ENCODE measurements at places on chromosomes 11 and 22.

DNA sequence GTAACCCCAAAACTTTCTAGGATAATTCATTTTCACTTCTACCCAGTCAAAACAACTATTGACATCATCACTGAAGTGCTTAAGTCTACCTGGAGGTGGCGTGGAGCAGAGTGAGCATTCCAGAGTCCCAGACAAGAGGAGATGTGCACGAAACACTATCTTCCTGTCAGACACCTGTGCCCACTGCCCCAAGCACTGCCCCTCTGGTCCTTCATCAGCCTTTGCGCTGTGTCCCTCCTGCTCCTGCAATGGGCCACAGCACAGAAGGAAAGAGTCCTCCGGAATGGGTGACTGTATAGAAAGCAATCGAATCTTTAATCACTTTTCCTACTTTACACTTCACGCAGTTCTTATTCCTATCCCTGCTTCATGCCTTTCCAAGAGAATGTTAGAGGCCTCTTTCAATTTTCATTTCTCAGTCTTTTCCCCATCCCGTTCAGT is 512 bp upstream of the GRIA4 start:
- no peak for DNase-seq

- DNase-seq: no peak
These were observed 702.6 kb downstream of the KCNA4 start for GRCh38 chr11:29314211-29314610.

GRCh38 chr11:12687216-12687623 is 13.0 kb downstream of the TEAD1 start:
- DNase-seq: no peak

DNA sequence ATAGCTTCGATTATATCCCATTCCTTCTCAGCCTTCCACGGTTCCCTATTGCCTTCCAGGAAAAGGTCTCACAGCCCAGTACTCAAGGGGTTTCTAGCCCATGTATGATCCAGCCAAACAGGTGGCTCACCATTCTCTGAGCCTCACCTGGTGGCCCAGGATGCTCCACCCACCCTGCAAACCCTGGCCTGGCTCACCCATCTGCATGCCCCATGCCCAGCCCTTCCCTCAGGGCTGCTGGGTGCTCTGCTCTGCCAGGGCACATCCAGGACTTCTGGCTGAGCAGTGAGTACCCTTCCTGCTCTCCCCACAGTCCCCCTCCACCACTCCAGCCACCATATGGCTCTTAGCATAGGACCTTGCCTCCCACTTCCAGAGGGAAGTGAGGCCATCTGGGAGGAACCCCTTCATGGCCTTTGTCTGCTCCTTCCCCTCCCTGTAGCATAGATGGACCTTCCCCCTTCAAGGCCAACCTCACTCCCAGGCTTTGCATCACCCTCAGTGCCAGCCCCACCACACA is 5.8 kb upstream of the RCOR2 start:
- DNase-seq: no peak

DNA sequence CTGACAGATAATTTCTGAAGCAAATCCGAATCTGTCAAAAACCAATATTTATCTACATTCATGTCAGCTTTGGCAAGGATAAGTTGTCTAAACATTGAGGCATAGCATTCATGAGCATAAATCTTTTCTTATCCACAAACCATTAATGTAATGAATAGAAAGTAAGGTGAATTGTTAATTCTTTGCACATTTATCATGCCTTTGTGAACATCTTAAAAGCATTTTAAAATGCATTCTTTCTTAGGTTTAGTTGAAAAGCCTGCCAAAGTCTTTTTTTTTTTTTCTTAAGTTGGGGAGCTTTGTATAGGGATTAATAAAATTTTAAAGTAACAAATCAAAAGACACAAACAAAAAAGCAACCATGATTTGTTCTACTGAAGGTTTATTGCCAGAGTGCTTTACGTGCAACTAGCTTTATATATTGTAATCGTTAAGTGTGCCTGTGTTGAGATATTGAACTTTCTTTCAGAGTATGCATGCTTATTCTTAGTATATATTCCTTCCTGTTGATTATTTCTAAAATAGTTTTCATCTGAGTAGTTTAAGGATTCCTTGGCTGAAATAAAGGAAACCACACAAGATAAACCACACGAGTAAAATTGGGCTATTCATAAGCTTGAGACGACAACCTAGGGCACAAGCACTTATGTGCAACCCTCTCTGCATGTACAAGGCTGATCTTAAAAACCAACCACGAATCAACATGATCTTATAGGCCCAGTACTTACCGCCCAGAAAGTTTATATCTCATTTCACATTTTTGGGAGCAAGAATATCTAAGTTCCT is 1110.9 kb upstream of the CNTN5 start:
- DNase-seq: no peak

DNA sequence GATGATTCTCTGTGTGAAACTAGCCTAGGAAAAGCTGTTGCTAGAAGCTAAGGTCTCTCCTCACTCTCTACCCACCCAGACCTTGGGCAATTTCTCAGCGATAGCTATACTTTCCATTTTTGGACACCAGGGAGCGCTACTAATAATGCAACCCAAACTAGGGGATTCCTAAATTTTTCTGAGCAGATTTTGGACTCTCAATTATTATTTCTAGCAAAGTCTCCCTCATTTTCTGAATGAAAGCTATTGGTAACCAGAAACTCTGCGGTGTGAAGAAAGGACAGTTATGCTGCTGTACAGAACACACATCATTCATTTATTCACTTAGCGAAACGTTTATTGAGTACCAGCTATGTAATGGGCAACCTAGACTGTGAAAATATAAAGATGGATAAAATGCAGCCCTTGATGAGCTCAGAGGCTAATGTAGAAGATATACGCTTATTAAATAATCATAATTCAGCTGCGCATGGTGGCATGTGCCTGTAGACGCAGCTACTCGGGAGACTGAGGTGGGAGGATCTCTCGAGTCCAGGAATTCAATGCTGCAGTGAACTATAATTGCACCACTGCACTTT is 6.1 kb upstream of the STIM1 start:
- peak; percentile 79 for DNase-seq

DNA sequence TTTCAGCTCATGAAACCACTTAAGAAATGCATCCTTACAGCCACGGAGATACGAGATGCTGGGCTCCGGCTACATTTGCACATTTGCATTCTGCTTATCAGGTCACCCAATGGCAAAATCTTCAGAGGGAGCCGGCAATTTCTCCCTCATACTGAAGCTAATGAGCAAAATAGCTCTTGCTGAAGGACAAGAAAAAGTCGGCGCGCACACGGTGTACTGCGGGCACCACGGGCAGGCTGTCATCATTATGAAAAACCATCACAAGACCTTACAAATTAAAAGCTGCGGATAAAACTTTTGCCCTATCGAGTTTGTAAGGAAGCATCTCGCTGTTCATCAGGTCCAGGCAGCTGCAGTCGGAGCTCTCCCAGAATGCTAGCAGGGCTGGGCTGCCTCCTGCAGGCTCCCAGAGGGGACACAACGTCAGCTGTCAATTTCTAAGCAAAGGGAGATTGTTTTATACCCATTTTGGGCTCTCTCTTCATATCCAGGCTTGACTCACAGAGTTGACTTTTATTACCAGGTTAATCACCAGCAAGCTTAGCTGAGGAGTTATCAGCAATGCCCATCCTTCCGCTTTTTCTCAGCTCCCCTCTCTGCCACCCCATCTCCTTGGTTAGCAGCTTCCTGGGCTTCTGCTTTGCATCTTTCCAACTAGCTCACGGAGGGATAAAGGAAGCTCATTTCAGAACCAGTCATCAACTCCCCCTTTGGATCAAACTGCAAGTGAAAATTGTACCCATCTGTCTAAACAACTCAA is 375.1 kb downstream of the OPCML start:
- no peak for DNase-seq

DNA sequence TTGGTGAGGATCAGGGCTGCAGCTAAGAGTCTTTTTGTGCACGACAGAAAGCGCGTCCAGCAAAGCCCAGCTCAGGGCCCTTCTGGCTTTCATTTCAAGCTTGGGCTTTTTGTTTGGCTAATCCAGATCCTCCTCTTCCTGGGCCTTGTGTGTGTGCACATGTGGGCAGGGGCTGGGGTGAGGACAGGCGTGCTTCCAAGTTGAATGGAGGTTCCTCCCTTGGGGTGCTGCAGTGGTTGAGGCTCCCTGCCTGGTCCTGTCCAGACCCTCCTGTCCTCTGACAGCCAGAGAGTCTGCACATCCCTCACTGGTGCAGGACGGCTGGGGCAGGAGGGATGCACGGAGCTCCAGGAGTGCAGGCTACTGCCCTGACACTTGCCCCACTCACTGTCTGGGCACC is 62.0 kb upstream of the NECTIN1 start:
- DNase-seq: no peak

- no peak for DNase-seq
These were observed 32.5 kb upstream of the IZUMO1R start for GRCh38 chr11:94271885-94272372.

- no peak for DNase-seq
These were observed 701.8 kb downstream of the NTM start for GRCh38 chr11:132072044-132072857.

DNA sequence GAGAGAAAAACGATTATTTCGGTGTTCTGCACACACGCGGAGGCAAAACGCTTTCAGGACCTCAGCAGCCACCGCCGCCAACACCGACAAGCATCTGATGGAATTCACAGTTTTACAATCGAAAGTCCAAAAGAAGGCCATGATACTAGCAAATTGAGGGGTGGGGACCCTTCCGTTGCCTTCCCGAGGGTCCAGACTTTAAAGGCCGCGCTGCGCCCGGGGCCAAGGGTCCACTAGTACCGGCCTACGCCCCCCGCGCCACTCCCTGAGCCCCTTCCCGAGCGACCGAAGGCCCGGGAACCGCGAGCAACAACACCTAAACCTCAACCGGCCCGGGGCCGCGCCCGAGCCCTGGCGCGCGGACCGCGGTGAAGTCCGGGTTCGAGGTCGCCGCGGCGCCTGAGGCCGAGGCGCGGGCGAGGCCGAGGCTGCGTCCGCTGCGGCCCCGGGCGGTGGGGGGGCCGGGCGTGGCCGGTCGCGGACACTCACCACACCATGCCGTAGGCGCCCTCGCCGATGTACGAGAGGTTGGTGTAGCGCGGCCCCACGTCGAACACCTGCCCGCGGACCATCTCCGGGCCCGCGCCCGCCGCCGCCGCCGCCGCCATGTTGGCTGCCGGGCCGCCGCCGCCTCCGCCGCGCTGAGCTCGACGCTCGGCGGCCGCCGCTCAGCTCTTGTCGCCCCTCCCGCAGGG is 465 bp downstream of the MAPK1 start:
- peak; percentile 20 for DNase-seq

GRCh38 chr22:17429516-17429915 is 60.3 kb downstream of the CECR2 start:
- DNase-seq: no peak

DNA sequence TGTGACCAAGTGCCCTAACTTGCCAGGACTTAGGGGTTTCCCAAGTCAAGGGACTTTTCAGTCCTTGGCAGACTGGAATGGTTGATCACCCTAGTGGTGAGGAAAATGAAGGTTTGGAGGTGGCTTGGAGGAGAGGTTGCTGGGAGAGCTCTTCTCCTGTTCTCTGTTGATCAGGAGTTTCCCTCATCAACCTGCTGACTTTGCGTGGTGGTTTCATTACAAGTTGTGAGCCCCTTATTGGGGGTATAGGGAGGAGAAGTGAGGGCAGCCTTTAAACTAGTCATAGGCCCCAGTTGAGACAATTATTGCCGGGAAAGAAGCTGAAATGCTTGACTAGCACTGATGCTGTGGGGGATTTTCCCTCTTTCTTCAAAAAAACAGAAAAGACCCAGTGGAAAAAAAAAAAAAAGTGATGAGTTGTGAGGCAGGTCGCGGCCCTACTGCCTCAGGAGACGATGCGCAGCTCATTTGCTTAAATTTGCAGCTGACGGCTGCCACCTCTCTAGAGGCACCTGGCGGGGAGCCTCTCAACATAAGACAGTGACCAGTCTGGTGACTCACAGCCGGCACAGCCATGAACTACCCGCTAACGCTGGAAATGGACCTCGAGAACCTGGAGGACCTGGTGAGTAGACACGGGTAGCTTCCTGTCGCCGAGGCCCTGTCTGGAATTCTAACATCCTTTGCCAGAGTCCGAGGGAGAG is at the start of gene CXCR5:
CXCR5 (plus strand) TSS at position 525 of the 704 bp plus-strand sequence; CDS start at position 575, 50 bp downstream.
- peak; percentile 55 for DNase-seq

- no peak for DNase-seq
These were observed 28.1 kb downstream of the AMPD3 start for GRCh38 chr11:10483174-10483573.

DNA sequence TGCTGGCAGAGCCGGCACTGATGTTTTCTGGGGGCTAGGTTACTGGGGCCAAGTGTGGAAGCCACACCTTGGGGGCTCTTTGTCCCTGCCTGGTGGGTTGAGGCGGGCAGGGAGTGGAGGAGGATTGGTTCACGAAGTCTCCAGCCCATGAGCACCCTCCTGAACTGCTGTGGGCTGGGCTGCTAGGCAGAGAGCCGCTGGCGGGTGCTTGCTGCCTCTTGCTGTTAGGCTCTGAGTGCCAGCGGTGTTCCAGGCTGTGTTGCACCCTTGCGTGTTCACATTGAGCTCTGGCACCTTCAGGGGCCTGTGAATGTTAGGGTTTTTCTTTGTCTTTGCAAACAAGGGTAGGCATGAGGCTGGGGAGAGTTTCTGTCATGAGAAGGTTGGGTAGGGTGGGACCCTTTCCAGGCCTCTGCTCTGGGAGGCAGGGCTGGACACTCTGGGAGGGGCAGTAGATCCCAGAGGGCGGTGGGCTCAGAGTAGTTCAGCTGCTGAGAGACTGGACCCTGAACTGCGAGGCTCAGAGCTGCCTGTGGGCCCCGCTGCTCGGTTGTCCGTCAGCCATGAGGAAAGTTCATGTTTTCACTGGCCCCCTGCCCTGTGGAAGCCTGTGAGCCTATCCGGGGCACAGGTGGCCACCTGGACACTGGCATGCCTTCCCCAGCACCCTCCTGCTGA is 24.0 kb upstream of the TMEM191C start:
- DNase-seq: no peak

Data from CD4-positive, alpha-beta T cell treated with Interleukin-2 at 100 ng/mL for 4 hours (primary cell).